Stimulated activated CD4-positive, alpha-beta T cell treated with anti-CD3 and anti-CD28 coated beads, Interleukin-15, amount 100 ng/mL, for 1 hour (primary cell): ENCODE measurements at places on chromosomes 4 and X.

GRCh38 chrX:139825618-139826017 lies 107.2 kb downstream of the ATP11C start:
- no peak for DNase-seq

DNA sequence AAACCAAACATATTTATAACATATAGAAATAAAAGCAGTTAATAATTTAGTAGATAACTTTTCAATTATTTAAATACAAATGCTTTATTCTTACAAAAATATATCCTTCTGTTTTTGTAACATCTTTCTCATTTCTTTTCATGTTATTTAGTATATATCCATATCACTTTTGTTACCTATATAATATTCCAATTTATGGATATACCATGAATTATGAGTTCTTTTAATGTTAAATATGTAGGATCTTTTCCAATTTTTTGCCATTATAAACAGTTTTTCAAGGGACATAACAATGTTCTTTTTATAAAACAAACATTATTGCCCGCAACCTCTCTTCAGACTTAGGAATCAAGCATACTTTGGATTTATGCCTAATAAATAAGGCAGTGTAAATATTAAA lies 151.6 kb downstream of the PRDM5 start:
- no peak for DNase-seq

DNA sequence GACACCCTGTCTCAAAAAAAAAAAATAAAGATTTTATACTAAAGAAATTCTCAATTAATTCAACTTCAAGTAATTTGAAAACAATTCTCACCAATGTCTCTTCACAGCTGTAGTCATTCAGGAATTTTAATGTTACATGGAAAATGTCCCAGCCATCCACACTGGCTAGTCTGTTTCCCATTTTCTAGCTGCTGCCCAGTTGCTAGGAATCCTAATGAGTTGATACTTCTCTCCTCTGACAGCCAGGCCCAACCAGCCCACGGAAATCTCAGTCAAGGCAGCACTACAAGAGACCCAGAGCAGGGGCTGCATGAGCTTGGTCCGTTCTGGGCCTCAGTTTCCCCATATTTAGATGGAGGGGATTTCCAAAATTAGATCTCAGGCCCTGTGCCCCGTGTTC lies 59.1 kb downstream of the CASP3 start:
- no peak for DNase-seq

GRCh38 chr4:87322754-87323153 lies at the start of gene HSD17B13:
TSS of gene HSD17B13 (minus strand) at chr4:87322882. CDS start at chr4:87322841, 41 bp downstream.
- DNase-seq = no peak

DNA sequence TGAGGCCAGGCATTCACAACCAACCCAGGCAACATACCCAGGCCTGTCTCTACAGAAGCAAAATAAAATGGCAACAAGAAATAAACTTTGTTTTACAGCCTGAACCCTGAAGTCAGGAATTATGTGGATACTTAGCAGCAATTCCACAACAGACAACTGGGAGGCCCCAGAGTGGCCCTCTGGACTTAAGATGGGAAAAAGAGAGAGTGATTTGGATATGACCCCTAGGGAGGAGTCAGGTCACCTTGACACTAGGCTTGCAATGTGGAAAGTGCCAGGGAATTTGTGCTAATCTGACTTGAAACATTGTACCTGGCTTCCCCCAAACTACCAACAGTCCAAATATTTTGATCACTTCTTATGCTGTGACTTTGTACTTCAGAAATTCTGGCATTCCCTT lies 193.1 kb downstream of the PARM1 start:
- DNase-seq = no peak

DNA sequence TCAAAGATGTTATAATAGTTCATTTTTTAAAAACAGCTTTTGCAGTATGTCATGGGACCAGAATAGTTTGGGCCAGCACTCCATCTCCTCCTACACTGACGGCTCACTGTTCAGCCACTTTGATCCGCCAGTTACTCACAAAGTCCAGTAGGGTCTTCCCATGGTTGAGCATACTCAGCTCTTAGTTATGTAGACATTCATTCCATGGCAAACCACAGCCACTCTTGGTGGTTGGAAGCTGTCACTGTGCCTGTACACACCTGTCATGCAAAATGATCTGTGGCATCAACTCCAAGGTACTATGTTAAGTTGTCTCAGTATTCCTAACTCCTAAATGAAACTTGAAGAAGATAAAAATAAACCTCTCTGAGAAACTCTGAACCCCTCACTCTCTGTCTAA lies 127.2 kb downstream of the NR3C2 start:
- DNase-seq = no peak

DNA sequence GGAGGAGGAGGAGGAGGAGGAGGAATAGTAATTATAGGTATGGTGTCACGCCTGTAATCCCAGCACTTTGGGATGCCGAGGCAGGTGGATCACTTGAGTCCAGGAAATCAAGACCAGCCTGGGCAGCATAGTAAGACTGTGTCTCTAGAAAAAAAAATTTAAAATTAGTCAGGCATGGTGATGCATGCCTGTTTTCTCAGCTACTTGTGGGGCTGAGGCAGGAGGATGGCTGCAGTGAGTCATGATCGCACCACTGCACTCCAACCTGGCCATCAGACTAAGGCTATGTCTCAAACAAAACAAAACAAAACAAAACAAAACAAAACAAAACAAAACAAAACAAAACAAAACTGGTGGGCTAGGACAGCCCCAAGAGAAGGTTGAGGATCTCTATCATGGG lies 3.0 kb downstream of the STARD8 start:
- no peak for DNase-seq

DNA sequence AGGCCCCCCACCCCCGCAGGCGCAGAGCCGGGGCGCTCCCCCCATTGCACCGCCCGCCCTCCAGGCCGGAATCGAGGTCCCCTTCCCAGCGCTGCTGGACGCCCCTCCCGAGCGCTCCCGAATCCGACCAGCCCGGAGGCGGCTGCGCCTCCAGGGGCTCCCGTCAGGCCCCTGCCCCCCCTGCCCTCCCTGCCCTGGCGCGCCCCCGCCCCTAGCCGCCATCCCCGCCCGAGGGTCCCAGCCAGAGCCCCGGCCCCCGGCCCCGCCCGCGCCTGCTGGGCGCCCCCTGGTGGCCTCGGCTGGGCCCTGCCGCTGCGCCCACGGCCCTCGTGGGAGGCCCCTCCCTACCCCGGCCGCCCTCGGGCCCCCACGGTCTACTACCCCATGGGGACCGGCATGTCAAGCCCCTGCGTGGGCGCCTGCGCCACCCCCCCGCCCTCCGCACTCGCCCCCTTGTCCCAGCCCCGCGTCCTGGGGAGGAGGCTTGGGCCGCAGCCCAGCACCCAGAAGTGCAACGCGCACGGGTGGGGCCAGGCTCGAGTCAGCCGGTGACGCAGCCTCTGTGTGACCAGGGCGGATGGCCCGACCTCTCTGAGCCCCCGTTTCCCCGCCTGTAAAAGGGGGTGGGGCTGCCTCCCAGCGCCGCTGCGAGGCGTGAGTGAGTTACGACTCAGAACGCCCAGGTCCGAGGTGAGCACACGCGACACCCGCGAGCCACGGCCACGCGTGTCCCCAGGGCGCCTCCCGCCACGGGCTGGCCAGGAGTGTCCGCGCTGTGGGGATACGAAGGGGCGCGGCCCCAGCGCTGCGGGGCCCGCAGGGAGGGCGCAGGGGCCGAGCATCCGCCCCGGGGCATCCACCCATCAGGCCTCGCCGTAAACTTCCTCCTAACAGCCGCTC lies 104.9 kb downstream of the FAM53A start:
- peak; percentile 63 for DNase-seq

DNA sequence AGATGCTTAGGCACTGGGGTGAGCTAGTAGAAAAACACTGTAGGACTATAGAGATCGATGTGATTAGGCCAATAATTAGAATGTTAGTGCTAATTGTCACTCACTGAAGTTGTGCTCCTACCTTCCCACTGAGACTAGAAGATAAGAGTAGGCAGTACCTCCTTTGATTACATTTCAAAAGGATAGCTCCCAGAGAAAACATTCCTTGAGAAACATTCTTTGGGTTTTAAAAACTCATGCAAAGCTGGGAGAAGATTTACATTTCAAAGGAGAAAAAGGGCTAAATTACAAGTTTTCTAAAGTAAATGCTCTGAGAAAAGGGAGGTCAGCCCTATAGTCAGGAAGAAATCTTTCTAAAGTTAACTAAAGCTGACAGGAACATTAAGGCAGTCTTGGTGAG lies 860.3 kb upstream of the NDST4 start:
- DNase-seq = no peak

GRCh38 chr4:112214390-112215264 lies 17.0 kb upstream of the AP1AR start:
- DNase-seq = no peak

DNA sequence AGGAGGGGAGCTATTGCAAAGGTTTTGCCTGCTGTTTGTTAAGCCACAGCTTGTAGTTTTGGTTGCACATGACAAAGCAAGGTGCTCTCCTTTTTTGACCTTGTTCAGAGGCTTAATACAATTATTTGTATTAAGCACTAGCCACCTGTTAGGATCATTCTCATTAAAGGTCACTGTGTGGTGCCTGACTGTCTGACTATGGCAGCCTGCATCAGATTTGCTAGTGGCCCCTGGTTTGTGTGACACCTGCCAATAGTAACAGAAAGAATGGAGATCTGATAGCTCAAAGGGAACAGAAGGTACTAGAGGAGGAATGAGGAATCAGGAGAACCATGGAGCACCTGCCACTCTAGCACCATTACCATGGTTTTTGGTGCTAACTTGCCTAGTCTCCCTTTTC lies 102.5 kb downstream of the POLA1 start:
- DNase-seq = no peak

GRCh38 chr4:109675181-109675580 lies 28.1 kb downstream of the CASP6 start:
- no peak for DNase-seq

- DNase-seq = no peak
Measured at GRCh38 chrX:2862404-2862803, 33.7 kb downstream of the GYG2 start.

DNA sequence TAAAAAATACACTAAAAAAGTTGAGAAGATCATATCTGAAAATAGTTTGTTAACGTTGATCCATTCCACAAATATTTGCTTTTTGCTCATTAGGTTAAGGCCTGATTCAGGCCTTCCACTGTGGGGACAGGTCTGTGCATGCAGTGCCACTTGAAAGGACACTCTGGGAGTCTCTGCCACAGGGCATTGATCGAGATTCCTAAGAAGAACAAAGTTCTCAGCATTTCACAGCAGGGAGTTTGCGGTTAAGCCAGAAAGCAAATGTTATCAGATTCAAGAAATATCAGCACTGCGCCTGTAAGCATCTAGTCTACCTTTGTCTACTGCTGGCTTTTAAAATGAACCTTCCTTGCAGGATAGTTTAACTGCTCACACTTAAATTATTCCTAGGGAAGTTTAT lies 62.2 kb upstream of the TNIP3 start:
- no peak for DNase-seq
